ENCODE measurements at places on chromosomes 2 and 18.

GRCh38 chr2:170222298-170222697 is 44.4 kb downstream of the MYO3B start:
- DNase-seq: peak; percentile 27

- DNase-seq: no peak
Measured at GRCh38 chr2:159907909-159908308, 109.9 kb upstream of the CD302 start.

DNA sequence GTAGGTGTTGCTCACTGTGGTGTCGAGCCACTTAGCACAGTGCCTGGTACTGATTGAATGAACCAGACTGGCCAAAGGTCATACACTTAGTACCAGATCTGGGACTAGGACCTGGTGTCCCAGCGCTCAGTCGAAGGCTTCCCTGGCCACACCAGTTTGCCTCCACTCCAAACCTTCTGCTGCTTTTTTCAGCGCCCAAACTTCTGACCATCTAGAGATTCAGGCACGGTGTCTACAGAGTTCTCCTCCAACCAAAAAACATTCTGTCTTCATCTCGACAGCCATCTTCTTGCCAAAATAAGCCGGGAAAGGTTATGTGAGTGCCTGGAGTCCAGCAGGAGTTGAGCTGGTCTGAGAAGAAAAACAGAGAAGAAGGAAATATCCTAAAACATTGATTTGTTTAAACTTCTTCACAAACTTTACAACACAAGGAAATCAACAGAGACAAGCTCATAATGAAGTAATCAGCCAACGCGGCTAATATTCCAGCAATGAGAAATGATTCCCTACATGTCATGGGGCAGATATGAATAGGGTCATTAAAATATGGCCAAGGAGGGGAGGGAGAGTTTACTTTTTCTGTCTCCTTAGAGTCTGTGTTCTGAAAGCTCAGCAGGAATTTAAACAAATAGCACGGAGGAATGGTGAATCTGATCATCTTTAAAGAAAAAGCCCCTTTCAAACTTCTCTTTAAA is 2.3 kb upstream of the GLI2 start:
- no peak for DNase-seq

- DNase-seq: peak; percentile 13
Measured at GRCh38 chr2:172578054-172578453, 22.2 kb downstream of the PDK1 start.

GRCh38 chr2:25366629-25367028 is 24.9 kb upstream of the DNMT3A start:
- DNase-seq: no peak

DNA sequence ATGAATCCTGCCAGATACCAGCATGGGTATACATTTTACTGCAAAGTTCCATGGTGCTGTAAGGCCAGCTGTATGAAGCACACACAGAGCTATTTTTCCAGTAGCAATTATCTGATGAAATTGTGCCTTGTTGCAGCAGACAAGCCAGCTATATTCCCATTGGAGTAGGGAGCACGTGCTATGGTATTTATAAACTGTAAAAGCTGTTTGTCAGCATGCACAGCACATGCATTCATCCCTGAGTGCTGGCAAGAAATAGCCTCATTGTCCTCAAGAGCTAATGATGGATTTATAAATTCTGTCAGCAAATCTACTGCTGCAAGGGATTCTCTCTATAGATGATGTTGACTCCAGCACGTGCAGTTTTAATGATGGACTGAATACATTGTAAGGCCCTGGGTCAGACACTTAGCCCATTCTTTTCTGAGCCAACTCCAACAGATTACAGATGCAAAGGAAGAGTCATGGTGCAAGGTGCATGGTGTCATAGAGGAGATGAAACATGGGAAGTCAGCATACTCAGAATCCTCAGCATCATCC is 61.7 kb downstream of the KCNS3 start:
- DNase-seq: no peak

DNA sequence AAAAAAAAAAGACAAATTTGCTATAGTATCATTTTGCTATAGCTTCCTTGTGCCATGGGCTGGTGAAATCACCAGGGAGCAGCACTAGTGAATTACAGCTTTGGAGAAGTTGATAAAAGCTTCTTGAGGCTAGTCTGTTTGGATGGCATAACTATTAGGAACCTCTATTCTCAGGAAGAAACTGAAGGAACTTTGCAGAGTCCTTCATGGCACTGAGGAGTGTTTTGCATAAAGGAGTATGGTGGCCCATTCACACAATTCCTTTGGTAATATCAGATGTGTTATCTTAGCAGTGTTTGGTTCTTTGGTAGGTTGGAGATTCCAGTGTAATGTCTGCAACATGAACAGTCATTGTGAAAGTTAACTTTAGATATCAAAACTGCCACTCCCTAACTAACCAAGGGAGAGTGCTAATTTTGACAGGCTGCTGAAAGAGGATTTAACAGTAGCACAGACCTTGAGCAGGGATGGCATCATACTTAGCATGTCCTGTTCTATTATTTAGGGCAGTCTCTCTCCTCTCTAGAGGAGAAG is 76.6 kb upstream of the ZFP36L2 start:
- no peak for DNase-seq

GRCh38 chr18:57569133-57569532 is 17.4 kb downstream of the FECH start:
- DNase-seq: no peak

- no peak for DNase-seq
Measured at GRCh38 chr2:219718066-219718465, 90.6 kb downstream of the SLC4A3 start.

DNA sequence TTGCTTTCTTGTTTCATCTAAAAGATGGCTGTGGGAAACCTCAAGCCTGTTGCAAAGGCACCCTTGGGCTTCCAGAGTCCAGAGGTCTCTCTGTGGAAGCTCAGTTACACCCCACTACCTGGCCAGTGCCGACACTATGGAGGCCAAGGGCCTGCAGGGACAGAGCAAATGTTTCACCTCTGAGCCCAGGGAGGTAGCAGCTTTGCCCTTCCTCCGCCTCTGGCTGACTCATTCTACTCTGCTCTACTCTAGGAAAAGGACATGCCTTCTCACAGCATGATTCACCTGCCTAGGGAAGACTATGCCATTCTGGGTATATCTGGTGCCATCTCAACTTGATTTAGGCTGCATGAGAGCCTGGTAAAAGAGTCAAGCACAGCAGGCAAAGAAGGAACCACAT is 12.2 kb downstream of the MYOM1 start:
- DNase-seq: no peak

GRCh38 chr2:99734236-99734635 is 244.4 kb upstream of the REV1 start:
- DNase-seq: no peak

DNA sequence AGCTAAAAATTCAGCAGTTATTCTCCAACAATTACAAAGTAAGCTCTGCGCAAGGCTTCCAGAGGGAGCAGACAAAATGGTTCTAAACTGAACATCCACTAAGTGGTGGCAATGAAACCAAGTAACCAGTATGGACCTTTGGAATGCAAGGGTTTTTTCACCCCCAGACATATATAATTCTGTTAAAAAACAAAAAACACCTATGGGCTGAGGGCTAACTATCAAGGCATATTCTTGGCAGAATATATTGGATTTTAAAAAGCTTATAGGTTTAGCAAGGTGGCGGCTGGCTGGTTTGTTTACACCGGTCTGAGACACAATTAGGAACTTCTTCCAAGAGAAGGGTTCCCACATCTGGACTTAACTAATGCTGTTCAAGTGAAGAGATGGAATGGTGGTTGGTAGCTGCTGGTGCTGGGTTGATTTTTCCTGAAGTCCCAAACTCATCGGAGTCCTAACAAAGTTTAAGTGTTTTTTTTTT is 2.8 kb downstream of the ZFP36L2 start:
- peak; percentile 56 for DNase-seq

GRCh38 chr18:32025744-32026143 is 7.1 kb downstream of the RNF125 start:
- no peak for DNase-seq

DNA sequence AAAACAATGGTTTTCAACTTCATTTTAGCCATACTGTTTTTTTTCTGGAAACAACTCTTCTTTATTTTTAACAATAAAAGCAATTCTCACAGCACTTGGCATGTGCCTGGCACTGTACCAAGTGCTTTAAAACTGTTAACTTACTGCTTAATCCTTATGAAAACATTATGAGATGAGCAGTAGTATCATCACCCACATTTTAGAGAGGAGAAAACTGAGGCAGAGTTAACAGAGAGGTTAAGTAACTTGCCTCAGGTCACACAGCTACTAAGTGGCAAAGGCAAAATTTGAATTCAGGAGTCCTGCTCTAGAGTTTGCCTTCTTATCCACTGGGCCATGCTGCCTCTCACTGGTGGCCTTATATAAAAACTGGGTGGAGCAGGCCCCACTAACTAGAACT is 23.2 kb downstream of the CTIF start:
- DNase-seq: no peak

DNA sequence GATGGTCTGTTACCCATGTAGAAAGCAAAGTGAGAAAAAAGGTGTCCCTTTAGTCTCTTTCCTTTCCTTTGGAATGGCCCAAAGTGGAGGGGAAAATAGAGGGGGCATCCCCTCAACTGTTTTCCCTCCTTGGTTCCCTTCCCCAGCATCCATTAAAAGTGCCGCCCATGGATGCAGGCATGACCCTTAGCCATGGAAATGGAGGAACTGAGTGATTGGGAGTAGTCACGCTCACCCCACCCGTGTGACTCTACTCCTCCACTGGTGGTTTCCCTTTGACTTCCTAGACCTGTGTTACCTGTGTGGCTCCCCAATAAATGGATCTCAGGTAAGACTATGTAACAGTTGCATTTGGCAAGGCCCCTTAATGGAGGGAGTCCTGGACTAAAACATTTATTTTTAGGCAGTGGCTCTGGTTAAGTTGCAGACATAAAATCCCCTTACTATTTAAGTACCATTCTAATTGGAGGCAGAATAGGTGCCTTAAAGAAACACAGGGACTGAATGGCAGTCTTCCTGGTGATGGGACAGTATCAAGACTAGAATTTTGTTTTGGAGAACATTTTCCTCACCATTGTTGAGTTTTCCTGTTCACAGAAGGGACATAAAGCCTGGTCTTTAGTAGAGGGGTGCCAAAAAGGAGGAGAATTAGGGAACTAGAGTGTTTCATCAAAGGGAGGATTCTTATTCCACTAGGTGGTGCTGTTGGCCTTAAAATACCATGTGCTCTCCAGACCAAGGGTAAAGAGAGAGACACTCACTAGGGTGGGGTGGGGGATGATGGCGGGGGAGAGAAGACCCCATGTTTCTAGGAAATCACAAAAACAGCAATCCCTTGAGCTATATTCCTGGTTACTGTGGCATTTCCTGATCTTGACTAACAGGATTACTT is 25.7 kb upstream of the PLA2R1 start:
- DNase-seq: no peak

- DNase-seq: no peak
Measured at GRCh38 chr2:120873958-120874887, 138.6 kb downstream of the GLI2 start.

- DNase-seq: no peak
Measured at GRCh38 chr2:222042666-222043065, 256.1 kb downstream of the PAX3 start.

- peak; percentile 39 for DNase-seq
Measured at GRCh38 chr2:99425022-99425421, 64.8 kb downstream of the REV1 start.
